Stimulated activated CD4-positive, alpha-beta T cell treated with anti-CD3 and anti-CD28 coated beads, TNF-alpha, amount 100 ng/mL, for 1 hour (primary cell): ENCODE measurements at places on chromosomes 2 and 18.

DNA sequence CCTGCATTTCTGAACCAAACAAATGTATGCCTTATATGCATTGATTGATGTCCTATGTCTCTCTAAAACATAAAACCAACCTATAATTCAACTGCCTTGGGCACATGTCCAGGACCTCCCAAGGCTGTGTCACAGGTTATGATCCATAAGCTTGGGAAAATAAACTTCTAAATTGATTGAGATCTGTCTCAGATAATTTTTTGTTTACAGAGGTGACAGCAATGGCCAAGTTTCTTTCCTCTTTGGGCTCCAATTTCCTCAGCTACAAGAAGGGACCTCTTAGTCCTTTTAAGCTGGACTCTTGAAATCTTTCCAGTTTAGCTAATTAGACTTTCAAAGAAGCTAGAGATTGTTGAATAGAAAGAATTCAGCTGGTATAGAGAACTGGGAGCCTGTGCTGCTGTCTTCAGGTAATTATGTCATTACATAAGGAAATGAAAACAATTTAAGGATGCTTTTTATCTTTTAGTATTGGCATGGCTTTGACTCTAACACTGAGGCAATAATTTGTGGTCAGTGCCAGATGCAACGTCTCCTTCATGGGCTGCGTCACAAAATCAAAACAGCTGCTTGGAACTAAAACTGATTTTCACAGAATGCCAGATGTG, 412.1 kb upstream of the TRIB2 start:
- no peak for DNase-seq

DNA sequence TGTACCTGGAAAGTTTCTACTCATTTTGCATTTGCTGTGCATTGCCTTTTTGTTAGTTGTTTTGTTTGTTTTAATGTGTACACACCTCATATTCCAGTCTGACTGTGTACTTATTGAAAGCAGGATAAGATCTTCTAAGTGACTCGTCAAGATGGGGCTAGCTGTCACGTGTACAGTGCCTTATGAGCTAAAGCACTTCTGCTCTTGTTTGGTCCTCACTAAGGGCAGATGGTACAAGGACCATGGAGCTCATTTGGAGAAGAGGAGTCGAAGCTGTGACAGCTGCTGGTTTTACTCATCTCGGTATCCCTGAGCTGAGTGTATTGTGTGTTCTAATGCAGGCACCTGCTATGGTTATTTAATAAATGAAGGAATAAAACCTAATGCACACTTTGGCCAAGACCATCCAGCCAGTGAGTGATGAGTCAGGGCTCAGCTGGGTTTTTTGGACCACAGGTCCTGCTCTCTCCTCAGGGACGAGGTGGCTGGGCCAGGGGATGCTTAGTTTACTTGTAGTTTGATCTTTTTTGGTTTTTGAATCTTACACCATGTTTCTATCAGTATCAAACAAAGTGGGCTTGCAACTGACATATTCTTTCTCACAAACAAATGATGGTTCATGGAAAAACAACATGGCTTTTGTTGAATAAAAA, 152.5 kb upstream of the APCDD1 start:
- DNase-seq: no peak

- no peak for DNase-seq
Observed at GRCh38 chr2:129721846-129722245, 257.6 kb upstream of the RAB6C start.

- no peak for DNase-seq
Observed at GRCh38 chr2:172708247-172708646, 27.4 kb upstream of the RAPGEF4 start.

GRCh38 chr2:165376571-165376975, 92.9 kb upstream of the CSRNP3 start:
- DNase-seq: no peak

DNA sequence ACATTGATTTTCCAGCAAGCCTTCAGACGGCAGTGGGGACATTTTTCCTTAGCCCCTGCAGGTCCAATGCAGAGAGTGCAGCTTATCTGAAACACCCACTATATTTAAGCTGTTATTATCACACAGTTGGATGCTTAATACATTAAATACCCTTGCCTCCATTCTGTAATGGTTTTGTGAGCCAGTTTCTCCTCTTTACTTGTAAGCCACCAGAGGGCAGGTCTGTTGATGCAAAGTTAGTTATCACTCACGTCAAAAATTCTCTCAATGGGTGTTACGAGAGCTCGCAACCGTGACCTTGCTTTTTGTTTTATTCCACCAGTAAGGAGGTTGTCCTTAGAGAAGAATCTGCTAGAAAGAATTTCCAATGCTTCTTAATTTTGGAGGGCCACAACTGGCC, 189.8 kb downstream of the INSIG2 start:
- no peak for DNase-seq

- DNase-seq: no peak
Observed at GRCh38 chr2:120661551-120661950, 74.1 kb upstream of the GLI2 start.

DNA sequence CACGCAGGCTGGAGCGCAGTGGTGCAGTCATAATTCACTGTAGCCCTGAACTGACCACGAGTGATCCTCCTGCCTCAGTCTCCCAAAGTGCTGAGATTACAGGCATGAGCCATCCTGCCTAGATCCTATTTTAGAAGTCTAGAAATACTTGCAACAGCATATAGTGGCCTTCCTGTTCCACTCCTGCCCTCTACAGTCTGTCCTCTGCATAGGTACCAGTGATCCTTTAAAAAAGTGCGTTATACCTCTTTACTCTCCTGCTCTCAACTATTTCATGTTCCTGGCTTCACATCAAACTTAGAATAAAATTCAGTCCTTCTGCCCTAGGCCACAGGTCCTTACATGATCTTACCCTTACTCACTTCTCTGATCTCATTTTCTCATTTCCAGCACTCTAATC, 6.0 kb downstream of the COMMD1 start:
- DNase-seq: no peak

DNA sequence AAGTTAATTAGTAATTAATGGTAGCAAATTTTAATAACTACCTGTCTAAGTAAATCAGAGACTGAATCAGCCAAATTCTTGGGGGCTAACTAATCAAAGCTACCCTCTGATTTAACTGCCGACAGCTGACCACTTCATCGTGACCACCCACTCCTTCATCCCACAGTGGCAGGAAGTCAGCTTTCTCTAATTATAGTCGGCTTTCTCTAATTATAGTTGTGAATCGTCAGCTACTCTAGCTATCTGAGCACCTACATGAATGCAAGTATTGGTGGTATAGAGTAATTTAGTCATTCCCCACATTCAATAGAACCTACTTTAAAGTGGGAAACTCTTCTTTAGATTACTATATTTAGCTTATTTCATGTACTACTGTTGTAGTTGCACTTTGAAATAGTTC, 185.5 kb downstream of the PTGR3 start:
- DNase-seq: no peak

DNA sequence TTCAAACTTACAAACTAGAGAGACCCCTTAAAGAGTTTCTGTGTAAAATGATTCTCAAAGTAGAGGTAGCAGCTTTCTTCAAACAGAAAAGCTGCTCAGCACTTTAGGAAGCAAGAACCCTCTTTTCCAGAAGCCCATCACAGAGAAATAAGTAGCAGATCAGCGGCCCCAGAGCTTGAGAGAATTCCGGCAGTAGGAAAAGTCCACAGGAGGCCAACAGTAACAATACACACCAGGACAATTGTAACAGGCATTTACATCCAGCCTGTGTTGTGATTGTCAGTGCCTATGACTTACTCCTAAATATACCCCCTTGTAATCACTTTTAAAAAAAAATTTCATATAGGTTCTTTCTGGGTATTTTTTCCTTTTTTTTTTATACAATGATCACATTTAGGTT, 161.4 kb upstream of the ACVR2A start:
- DNase-seq: no peak

DNA sequence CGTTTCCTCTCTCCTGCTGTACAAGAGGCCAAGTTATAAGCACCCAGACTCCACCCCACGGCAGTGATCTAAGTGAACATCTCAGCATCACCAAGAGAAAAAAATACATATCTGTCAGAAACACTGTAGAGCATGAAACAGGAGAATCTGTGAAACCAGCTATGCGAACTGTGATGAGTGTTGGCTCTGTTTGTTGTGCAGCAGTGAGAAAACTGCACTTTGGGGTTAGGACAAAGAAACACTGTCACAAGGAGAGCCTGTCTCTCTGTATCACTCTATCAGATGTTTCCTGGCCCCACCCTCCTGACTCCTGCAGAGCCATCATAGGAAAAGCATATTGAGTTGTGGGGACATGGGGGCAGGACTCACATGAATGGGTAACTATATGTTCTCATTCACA, 87.1 kb downstream of the LAMA3 start:
- no peak for DNase-seq

GRCh38 chr2:65999796-66000195, 435.1 kb upstream of the MEIS1 start:
- no peak for DNase-seq

DNA sequence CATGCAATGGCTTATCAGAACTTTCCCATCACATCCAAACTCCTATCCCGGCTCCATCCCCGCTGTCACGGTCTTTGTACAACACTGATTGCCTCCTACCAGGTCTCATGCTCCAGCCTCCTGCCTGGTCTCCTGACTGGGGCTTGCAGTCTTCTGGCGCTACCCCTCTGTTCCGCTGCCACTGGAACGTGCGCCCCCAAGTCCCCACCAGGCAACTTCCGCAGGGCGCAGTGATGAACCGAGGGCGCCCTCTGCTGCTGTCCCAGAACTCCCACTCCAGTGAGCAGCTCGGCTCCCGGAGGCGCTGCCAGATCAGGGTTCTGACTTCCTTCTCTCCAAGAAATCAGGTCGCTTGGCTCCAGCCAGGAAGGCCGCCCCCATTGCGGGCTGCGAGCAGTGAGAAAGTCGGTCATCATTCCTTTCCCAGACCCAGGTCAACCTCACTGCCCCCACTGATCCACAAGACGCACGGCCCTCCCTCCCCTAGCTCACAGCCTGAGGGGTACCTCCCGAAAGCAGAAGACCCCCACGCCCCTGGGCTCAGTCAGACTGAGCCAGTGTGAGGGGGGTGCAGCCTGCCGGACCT, 43.9 kb upstream of the RAB11FIP5 start:
- no peak for DNase-seq

GRCh38 chr2:211534632-211535031, 978.2 kb downstream of the CPS1 start:
- DNase-seq: no peak

DNA sequence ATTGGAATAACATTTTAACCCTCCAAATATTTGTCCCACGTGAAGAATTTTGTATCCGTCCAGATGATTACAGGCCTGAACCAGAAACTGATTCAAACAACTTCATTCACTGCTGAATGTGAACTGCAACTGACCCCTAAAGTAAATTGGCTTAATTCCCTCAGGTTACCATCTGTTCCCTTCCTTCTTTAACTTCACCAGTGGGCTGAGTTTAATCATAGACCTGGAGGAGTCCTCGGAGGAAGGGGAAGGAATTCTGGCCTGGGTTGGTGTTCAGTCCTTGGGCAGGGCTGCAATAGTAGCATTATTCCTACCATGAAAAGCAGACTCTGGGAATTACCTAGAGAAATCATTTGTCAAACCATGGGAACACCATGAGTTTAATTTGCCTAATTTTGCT, 207.4 kb downstream of the TMEM247 start:
- DNase-seq: no peak

DNA sequence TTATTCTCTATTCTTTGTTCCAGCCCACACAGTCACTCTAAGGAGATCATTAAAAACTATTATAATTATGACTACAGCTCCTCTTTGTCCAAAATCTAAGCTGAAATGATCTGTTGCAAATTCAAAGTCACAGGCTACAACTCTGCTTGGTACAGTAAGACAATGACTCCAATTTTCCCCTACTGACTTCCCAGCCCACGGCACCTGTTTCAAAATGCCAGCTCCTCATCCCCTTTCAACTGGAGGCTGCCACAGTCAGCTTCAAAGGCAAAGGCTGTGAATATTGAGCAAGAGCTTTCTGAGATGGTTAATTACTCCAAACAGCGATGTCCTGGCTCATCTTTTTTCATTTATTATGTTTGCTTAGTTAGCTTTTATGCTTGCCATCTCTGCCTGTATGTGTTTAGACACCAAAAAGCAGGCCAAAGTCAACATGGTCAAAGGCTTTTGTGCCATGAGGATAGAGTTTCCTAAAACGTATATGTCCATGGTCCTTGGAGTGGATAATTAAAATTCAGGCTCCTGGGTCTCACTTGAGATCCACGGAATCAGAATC, 141.1 kb downstream of the DOCK10 start:
- no peak for DNase-seq

DNA sequence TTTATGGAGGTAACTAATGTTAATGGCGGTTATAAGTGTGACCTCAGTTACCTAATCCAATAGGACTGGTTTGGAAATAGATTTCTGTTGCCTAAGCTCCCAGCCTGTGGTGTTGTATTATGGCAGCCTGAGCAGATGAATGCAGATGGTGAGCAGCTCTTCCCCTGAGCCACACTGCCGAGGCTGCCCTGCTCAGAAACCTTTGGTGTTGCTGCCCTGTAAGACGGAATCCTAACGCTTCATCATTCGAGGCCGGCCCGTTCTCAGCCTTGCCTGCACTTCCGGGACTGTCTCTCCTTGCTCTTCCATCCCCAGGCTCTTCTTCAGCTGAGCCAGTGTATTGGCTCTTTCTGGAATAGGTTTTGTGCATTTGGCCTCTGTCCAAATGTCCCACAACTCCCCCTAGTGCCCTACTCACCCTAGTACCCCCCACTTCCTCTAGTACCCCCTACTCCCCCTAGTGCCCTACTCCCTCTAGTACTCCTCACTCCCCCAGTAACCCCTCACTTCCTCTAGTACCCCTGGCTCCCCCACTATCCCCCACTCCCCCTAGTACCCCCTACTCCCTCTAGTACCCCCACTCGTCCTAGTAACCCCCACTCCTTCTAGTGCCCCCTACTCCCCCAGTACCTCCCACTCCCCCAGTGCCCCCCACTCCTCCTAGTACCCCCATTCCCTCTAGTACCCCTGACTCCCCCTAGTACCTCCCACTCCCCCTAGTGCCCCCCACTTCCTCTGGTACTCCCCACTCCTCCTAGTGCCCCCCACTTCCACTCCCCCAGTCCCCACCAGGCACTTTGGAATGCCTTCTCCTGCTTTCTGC, 106.0 kb upstream of the TAF1B start:
- no peak for DNase-seq

GRCh38 chr2:191446910-191447309, 201.7 kb downstream of the MYO1B start:
- DNase-seq: no peak

DNA sequence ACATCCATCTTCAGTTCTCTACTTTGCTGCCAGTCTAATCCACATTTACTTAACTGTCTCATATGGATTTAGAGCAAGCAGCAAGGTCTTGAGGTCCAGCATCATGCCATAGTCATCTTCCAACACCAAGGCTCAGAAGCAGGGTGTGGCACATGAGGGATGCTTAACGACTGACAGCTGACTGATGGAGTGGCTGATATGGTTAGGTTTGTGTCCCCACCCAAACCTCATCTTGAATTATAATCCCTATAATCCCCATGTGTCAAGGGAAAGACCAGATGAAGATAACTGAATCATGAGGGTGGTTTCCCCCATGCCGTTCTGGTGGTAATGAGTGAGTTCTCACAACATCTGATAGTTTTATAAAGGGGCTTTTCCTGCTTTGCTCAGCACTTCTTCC, 257.3 kb downstream of the NBAS start:
- no peak for DNase-seq

- DNase-seq: no peak
Observed at GRCh38 chr2:39867268-39867667, 88.2 kb upstream of the THUMPD2 start.
